ENCODE measurements at places on chromosomes 6 and 20.

- DNase-seq: no peak
Observed at GRCh38 chr6:90008189-90008907, 114.1 kb downstream of the GJA10 start.

- DNase-seq: no peak
Observed at GRCh38 chr6:48667797-48668196, 556.8 kb upstream of the PTCHD4 start.

GRCh38 chr6:148745926-148746325, 904 bp upstream of the UST start:
- no peak for DNase-seq

- DNase-seq: no peak
Observed at GRCh38 chr6:39657355-39658135, 67.7 kb downstream of the KIF6 start.

GRCh38 chr6:38316099-38316868, 323.4 kb downstream of the BTBD9 start:
- no peak for DNase-seq

DNA sequence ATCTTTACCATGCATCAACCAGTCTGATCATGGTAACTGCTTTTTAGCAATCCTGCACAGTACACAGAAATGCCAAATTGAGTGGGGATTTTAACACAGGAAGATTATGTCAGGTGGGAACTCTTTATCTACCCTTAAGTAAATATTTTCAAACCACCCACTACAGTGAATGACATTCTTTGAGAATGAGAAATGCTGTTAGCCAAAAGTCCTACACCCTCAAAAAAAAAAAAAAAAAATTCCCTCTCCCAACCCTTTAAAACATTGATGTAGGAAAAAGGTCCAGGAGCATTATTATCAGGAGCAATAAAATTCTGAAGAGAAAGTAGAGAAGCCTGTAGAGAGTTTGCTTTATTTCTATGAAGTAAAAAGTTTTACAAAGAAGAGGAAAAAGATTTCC, 307.2 kb upstream of the THEMIS start:
- no peak for DNase-seq

- no peak for DNase-seq
Observed at GRCh38 chr6:156943816-156944215, 166.6 kb downstream of the ARID1B start.

GRCh38 chr20:11063444-11063843, 389.6 kb upstream of the JAG1 start:
- no peak for DNase-seq

GRCh38 chr20:47362361-47363219, 6.1 kb upstream of the ZMYND8 start:
- DNase-seq: no peak

DNA sequence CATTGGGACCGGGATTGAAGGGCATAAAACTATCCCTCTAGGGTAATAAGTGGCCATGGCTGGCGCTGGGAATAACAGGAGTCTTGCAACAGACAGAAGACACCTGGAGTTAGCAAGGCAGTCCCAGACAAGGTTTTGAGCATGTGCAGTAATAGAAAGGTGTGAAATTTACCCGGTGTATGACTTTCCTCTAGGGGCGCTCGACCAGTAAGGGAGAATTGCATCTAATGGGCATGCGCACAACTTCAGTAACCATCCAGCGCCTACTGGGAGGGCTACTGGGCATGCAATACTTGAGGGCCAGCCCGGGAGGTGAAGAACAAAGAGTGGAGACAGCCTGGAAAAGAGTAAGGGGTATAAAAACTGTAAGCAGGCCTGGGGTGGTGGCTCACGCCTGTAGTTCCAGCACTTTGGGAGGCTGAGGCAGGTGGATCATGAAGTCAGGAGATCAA, 32.7 kb downstream of the SERPINB6 start:
- no peak for DNase-seq

DNA sequence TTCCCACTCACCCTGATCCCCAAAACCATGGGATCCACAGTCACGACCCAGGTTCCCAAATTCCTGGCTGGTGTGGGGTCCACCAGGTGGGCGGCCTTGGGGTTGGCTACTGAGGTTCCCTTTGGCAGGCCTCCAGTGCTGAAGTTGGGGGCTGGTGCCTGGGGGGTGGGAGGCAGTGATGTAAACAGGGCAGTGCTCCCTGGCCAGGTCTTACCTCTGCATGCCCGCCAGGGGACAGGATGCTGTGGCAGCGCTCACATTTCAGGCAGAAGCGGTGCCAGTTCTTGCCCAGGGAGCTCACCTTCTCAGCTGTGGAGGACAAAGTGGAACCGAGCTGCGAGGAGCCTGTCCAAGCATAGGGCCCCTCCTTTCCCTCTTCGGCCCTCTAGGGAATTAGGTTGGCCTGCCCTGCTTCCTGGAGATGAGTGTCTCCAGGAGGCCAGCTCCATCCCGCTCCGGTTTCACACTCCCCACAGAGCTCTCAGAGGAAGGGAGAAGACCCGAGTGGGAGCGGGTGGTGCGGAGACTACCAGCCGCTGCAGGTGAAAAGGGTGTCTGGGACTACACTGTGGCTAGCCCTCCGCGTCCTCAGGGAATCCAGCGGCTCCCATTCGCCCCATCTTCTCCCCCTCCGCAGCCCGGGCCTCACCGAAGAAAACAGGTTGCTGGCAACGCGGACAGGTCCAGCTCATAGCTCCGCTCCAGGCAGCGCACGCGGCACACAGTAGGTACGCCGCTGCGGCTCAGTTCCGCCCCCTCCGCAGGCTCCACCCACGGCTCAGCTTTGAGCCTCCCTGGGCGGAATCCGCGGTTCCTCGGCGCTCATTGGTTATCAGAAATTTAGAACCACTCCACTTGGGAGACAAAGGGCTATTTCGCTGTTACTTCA, at the start of gene CRIP3:
TSS of gene CRIP3 (minus strand) at position 726 of the 889 bp plus-strand sequence. CDS start at position 692, 34 bp downstream.
- peak; percentile 36 for DNase-seq

- DNase-seq: no peak
Observed at GRCh38 chr6:2909718-2910117, 6.6 kb upstream of the SERPINB9 start.

- no peak for DNase-seq
Observed at GRCh38 chr6:105981002-105981887, 104.9 kb upstream of the PRDM1 start.

- DNase-seq: no peak
Observed at GRCh38 chr20:57476641-57477461, 48.1 kb downstream of the CTCFL start.

DNA sequence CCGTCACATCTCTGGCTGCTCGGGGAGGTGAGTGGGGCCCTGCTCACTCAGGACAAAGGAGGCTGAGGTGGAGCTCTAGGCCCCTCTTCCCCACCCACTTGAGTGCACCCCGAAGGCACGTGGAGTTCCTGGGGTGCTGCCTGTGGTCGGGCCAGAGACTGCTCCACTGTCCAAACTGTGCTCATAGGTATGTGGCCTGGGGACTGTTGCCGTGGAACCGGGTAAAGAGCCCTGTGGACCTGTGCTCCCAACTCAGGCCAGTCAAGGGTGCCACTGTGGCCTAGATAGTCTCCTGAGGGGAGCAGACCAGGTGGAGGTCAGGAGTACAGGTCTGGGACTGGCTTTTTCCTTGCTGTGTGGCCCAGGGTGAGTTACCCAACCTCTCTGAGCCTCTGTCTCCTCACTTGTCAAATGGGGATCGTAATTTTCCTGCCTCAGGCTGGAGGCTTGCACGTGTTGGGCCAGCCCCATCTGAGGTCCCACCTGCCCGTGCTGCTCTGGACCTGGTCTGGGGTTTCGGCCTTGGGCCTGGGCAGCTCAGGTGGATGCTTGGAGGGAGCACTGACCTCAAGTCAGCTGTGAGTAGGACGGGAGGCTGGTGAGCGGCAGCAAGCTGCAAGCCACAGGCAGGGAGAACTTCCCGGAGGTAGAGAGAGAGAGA, 12.4 kb upstream of the NPBWR2 start:
- DNase-seq: no peak

DNA sequence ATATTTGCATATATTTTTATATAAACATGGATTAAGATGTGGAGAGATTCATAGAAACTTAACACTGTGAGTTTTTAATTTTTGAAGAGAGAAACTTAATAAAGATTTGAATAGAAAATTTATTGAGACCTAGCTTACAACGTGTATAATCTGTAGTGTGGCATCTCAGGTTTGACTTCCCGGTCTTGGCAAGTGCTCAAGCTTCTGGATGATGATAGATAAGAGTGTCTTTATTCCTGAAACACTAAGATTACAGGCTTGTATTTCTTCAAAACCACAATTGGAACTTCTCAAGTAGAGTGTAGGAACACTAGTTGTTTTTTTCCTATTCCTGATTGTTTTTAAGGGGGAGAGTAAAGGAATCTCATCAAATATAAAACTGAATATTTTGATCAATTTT, 64.6 kb upstream of the NOTCH4 start:
- DNase-seq: no peak

GRCh38 chr6:54981647-54982046, 135.1 kb downstream of the FAM83B start:
- no peak for DNase-seq

DNA sequence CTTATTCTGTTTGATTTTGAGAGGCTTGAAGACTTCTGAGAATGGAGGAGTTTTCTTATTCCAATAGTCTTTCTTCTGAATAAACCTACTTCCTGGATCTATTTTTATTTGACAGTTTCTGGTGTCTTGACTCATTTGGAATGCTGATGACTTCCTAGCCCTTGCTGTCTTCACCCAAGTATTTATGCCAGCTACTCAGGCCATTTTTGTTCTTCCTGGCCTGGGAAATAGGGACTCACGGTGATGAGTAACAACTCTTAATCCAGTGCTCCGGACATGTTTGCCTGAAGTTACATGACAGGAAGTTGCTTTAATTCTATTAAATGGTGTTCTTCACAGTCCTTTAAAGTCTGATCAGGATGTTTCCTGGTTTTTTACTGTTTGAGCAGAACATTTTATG, 272.1 kb upstream of the EYS start:
- no peak for DNase-seq

DNA sequence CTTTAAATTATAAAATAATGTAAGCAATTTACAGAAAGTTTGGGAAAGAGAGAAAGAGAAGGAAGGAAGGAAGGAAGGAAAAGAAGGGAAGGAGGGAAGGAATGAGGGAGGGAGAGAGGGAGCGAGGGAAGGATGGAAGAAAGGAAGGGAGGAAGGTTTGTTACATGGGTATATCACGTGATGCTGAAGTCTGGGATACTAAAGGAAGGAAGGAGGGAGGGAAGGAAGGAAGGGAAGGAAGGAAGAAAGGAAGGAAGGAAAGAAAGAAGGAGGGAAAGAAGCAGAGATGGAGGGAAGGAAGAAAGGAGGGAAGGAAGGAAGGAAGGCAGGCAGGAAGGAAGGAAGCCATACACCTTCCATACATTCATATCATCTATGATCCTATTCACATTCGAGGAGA, 48.9 kb upstream of the GCM1 start:
- DNase-seq: no peak

GRCh38 chr6:81788748-81789147, 36.3 kb upstream of the TENT5A start:
- no peak for DNase-seq

- no peak for DNase-seq
Observed at GRCh38 chr6:158793432-158793831, 25.7 kb downstream of the EZR start.

- DNase-seq: no peak
Observed at GRCh38 chr6:143283887-143284645, 166.4 kb downstream of the ADAT2 start.

DNA sequence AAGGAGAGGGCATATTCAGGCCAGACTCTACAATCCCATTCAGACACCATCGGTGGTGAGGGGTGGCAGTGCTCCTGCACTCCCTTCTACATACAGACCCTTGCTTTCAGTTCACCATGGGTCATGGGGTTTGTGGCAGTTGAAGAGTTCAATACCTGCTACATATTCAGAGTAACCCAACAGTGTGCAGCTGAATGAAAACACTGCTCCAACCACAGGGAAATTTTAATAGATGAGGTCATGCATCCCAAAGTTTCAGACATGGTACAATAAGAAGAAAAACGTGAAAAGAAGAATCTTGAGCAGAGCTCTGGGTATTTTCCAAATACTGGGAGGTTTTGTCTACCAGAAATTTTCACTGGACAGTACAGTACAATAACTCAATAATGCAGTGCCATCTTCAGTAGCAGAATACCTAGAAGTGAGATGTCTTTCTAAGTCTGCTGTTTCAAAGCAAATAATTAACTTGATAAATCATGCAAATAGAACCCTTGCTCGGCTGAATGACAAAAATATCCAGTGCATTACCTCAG, 162.1 kb downstream of the PTPRK start:
- DNase-seq: no peak

Data from T-cell (primary cell).